ENCODE measurements at places on chromosomes 16 and 17.

DNA sequence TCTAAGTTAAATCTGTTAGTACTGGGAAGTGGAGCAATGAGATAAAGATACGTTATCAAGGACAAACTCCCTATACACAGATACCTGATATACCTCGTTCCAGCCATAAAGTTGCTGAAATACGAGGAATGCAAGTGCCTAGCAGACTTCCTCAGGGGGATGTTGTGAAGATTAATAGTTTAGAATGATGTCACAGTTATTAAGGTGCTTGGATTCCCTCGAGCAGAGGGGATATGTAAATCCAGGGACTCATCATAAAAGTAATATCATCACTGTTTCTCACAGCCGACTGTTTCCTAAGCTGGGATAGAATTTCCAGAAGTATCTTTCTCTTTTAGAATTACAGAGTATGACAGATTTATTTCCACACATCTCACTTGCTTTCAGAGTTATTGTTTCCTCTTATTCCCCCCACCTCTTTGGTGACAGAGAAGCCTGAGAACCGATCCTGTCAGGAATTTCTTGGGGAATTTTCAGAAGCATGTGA, 28.4 kb upstream of the ZFHX3 start:
- no peak for DNase-seq

DNA sequence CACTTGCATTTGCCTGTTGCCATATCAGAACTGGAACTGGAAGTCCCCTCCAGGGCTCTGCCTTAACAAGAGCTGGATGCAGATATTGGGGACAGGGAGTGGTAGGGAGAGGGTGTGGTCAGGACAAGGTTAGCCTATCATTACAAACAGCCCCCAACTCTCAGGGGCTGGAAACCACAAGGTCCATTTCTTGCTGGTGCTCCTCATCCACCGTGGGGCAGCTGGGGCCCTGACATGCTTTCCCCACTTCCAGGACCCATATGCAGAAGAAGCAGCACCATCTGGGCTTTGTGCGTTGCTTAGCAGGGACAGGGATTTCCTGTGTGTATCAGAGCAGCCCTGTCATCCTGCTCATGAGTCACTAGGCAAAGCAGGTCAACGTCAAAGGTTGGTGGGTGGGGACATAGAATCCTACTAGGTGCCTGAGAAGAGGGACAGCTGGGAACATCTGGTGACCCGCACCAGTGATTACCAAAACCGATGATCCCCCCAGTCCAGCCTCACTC, 26.9 kb downstream of the RGS9 start:
- DNase-seq: no peak

GRCh38 chr17:10295728-10296343, 77.0 kb downstream of the MYH13 start:
- DNase-seq: no peak

DNA sequence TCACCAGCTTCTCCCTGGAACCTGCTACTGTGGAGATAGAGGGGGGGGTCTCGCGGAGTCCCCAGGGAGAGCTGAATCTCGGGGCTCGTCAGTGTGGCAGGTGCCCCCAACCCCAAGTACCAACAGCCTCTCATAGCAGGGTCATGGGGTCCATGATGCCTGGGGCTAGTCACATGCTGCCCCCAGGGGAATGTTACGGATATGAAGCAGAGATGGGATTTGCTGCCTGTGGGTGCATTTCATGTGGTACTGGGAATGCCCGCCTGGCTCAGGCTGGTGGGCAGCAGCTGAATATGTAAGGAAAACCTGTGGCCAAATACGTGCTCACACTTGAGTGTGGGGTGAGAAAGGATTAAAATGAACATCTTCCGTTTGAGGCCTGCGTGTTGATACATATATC, 49.4 kb downstream of the MEAK7 start:
- no peak for DNase-seq

- no peak for DNase-seq
Observed at GRCh38 chr17:30808785-30809286, 15.7 kb downstream of the CRLF3 start.

GRCh38 chr16:55480228-55480655, 1.2 kb downstream of the MMP2 start:
- DNase-seq: peak; percentile 50

DNA sequence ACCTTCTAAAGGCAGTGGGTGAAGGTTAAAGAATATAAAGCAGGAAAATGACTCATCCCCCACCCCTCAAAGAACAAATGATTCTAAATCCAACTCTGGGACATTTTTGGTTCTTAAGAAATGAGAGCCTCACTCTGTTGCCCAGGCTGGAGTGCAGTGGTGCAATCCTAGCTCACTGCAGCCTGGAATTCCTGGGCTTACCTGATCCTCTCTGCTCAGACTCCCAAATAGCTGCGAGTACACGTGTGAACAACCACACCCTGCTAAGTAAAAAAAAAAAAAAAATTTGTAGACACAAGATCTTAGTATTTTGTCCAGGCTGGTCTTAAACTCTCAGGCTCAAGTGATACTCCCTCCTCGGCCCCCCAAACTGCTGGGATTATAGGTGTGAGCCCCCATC, 298.8 kb upstream of the MAF start:
- no peak for DNase-seq

- DNase-seq: no peak
Observed at GRCh38 chr16:31386157-31386984, 6.8 kb upstream of the ITGAD start.

GRCh38 chr16:10859658-10860057, 17.3 kb upstream of the CIITA start:
- no peak for DNase-seq

GRCh38 chr17:80774643-80775281, 216.9 kb upstream of the CHMP6 start:
- no peak for DNase-seq

- peak; percentile 40 for DNase-seq
Observed at GRCh38 chr17:76523084-76524037, 14.1 kb downstream of the CYGB start.

DNA sequence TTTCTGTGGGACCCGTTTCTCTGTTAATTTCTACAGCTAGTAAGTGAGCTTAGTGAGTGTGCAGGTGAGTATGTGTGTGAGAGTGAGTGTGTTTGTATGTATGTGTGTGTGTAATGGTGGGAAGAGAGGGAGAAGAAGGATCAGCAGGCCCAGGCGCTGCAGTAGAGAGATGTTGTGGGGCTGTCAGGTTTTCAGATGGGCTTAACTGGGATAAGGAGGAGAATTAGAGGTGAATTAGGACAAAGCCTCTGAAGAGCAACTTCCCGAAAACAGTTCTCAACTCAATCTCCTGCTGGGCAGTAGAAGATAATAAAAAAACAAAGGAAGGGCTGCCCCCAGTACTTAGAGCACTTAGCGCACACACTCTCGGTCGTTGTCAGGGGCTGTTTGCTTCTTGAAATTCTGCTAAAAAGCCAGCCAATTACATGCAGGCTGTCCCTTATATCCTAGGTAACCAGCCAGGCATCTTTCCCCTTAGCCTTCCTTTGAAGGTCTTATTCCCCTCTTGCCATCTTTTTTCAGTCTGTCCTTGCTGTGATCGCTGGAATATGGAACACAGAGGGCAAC, 63.4 kb downstream of the CLEC16A start:
- no peak for DNase-seq

DNA sequence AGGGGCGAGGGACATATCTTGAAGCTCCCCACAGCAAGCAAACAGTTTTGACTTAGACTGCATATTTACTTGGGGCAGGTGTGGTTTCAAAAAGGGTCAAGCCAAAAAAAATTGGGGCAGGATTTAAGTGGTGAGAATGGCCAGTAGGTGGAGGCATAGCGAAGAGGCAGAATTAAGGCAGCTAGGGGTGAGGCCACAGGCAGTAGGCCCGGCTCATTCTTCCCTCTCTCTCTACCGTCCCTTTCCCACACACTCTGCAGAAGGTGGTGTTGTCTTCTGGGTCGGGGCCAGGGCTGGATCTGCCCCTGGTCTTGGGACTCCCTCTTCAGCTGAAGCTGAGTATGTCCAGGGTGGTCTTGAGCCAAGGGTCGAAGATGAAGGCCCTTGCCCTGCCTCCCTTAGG, 2.6 kb downstream of the SHBG start:
- no peak for DNase-seq

- no peak for DNase-seq
Observed at GRCh38 chr16:55515111-55515510, 6.2 kb downstream of the LPCAT2 start.

DNA sequence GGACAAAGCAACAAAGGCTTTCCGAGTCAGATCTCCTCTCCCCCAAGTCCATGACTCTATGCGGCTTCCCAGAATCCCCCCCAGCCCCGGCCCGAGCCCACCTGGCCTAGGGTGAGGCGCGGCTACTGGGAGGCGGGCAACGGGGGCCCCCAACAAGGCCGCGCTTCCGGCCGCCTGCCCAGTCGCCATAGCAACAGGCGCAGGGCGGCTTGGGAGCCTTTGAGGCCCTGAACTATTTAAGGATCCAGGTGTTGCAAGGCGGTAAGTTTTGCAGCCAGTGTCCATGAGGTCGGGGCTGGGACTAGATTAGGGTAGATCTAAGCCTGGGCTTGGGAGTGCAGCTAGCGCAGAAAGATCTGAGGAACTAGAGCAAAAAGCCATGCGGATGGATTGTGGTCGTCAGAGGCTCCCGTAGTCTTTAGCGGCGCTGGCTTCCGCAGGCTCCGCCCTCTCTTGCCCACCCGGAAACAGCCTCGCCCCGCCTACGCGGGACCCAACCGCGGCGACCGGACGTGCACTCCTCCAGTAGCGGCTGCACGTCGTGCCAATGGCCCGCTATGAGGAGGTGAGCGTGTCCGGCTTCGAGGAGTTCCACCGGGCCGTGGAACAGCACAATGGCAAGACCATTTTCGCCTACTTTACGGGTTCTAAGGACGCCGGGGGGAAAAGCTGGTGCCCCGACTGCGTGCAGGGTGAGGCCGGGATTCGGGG, at the start of the genes KIAA0753 and TXNDC17:
KIAA0753 (minus strand) TSS at position 176 of the 711 bp plus-strand sequence. CDS start 5,608 bp downstream, outside the sequence.
TXNDC17 (plus strand) TSS at position 525 of the 711 bp plus-strand sequence; CDS start at position 548, 23 bp downstream.
- DNase-seq: peak; percentile 94

GRCh38 chr17:28188841-28189263, 130.1 kb upstream of the TMEM97 start:
- DNase-seq: no peak

- no peak for DNase-seq
Observed at GRCh38 chr16:13866073-13866472, 53.9 kb upstream of the ERCC4 start.

- no peak for DNase-seq
Observed at GRCh38 chr17:31588034-31588433, 196.6 kb downstream of the RAB11FIP4 start.

GRCh38 chr17:42059815-42060214, 9.4 kb upstream of the C17orf113 start:
- no peak for DNase-seq

GRCh38 chr16:56041556-56042140, 149.6 kb upstream of the GNAO1 start:
- DNase-seq: no peak

DNA sequence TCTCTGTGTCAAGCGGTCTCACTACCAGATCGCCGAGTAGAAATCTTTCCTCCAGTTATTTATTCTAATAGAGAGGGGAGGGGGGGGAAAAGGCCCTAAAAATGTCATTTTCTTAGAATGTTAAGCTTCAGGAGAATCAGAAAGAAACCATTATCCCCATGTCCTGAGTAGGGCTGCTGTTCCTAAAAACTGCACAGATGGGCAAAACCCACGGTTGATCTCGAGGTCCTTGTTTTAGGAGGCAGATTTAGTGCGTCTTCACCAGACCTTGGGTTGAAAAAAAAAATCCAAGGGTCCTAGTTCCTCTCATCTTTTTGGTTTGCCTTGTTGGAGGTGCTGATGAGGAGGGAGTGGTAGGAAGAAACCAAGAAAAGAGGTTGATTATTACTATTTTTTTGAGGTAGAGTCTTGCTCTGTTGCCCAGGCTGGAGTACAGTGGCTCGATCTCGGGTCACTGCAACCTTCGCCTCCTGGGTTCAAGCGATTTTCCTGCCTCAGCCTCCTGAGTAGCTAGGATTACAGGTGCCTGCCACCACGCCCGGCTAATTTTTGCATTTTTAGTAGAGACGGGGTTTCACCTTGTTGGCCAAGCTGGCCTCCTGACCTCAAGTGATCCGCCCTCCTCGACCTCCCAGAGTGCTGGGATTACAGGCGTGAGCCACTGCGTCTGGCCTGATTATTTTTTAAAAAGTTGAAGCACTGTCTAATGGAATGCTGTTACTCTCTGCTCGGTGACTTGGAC, 1.4 kb downstream of the CBFB start:
- DNase-seq: no peak

GRCh38 chr16:81424771-81425170, 19.8 kb upstream of the CMIP start:
- DNase-seq: no peak

DNA sequence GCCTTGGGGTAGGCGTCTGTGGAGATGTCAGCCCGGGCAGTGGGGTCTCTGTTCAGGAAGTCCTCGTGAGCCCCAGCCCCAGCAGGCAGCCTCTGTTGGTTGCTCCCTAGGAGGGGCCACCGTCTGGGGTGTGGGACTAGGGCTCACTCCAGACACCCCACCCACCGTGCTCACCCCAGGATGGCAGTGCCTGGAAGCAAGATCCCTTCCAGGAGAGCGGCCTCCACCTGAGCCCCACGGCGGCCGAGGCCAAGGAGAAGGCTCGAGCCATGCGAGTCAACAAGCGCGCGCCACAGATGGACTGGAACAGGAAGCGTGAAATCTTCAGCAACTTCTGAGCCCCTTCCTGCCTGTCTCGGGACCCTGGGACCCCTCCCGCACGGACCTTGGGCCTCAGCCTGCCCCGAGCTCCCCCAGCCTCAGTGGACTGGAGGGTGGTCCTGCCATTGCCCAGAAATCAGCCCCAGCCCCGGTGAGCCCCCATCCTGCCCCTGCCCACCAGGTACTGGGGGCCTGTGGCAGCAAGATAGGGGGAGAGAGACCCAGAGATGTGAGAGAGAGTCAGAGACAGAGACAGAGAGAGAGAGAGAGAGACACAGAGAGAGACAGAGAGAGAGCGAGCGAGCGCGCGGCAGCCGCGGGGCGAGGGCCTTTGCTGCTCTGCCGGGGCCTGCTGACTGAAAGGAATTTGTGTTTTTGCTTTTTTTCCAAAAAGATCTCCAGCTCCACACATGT, 9.8 kb downstream of the NTHL1 start:
- no peak for DNase-seq

DNA sequence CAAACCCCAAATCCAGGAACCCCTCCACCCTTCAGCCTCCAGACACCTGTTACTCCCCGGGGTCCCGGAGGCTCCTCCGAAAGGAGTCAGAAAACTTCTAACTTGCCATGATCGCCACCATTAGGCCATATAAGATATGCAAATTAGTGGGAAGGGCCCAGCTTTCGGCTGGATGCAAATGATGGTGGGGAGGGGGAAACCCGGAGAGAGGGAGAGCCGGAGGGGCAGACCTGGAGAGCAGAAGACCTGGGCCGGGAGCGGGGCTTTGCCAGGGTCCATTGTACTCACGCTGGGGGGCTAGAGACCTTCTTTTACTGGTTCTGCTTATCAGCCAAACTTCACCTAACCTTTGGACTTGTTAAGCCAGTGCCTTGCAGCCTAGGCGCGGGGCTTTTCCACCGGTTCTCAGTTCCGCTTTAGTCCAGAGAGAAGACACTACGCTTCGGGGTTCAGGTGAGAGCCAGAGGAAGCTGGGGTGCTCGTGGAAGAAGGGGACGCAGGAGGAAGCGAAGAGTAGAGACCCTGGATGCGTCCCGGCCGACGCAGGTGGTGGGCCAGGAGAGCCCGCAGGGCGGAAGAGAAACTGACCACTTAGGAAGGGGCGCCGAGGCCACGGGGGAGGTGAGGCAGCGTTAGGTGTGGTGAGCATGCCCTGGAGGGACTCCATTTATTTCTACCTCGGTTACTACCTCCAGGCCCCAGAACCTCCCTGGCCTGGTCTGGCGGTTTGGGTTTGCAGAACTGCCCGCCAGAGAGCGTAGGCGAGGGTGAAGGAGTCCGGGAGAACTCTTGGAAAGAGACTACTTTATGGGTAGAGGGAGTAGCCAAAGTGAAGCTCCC, at the start of gene HNF1B:
HNF1B (minus strand) TSS at position 99 of the 840 bp plus-strand sequence. CDS start 175 bp downstream, outside the sequence.
- DNase-seq: no peak

- peak; percentile 32 for DNase-seq
Observed at GRCh38 chr17:38604479-38605403, 1.0 kb downstream of the SRCIN1 start.

- no peak for DNase-seq
Observed at GRCh38 chr17:3889325-3890012, 3.4 kb downstream of the CAMKK1 start.
